ENCODE measurements at places on chromosomes 3 and 15.
A peak's percentile ranks its signal among the peaks of the same experiment; 100 is the strongest.

DNA sequence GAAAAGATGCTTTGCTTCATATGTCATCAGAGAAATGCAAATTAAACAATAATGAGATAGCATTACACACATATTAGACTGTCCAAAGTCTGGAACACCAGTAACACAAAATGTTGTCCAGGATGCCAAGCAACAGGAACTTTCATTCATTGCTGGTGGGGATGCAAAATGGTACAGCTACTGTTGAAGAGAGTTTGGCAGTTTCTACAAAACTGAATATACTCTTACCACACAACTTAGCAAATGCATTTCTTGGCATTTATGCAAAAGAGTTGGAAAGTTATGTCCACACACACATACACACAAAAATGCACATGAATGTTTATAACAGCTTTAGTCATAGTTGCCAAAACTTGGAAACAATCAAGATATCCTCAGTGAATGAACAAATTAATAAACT, 195.2 kb upstream of the MME start:
- DNase-seq: peak; percentile 31

DNA sequence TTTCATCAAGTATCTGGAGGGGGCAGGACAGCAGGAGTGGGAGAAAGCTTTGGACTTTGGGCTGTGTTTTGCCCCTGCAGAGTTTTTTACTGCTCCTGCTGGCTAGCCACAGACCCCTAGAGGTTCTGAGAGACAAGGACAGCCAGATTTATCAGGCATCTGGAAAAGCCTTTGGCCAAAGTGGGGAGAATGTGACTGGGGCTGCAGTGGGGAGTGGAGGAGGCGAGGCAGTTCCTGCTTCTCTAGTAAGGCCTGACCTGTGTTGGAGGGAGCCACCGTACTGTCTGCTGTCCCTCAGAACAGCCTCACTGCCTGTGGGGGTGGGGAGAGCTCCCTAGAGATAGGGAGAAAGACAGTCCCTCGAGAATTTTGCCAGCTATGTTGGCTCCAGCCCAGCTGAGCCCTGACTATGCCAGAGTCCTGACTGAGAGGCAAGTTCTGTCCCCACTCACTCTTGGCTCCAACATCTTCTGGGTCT, 2.2 kb downstream of the ALPK3 start:
- no peak for DNase-seq

- no peak for DNase-seq
Observed at GRCh38 chr3:185280572-185281365, 26.9 kb upstream of the EHHADH start.

DNA sequence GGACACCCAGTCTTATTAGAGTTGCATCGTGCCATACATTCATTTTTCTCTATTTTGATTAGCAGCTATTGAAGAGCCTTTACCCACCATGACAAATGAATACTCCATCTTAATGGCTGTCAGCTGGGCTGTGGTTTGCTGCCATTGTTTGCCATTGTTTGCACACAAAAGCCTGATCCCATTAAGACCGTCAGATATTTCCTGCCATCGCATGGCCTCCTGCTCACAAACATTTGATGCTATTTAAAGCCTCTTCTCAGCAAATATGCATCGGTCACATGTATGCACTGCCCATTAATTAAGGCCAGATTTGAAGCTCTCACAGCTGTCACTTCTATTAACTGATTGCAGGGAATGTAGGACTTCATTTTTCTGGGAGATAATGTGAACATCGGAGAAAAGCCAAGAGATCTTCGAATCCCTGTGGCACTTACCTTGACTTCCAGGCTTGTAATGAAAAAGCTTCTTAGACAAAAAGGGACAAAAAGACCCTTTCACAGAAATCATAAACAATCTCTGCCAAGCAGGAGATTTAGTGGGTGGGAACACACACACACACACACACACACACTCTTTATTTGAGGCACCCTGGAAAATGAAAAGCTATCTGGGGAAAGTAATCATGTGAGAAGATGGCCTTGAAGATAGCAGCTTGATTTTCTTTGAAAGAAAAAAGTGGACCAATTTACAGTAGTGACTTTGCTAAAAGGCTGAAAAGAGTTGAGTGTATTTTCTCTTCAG, 175.4 kb upstream of the NR2E3 start:
- no peak for DNase-seq

DNA sequence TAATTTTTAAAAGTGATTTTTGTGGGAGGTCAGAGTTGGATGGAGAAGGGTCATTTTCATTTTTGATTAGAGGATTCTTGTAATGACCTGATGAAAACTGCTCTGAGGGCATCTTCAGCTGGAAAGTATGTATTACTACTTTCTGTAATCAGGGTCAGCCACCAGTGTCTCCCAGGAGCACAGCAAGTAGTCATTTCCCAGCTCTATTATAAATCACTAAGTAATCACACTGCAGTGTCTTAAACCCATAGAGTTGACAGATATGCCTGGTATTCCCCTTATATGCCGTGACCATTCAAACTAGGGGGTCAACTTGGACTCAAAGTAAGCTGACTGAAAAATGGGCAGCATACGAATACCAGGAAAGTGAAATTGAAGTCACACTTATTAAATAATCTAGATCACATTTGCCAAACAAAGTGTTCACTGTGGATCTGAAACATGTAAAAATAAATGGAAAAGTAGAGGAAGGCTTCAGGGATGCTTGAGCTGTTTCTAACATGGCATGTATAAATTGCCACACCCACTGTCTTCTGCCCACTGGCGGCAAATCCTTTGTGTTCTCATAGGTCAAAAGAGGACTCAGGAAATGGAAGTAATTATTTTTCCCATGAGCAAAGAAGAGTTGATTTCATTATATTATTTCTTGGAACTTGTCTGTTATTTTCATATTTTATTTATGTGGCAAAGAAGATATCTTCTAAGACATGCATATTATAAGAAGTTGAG, 105.7 kb downstream of the MBNL1 start:
- no peak for DNase-seq

GRCh38 chr3:45026957-45027356, 854 bp downstream of the CLEC3B start:
- no peak for DNase-seq

DNA sequence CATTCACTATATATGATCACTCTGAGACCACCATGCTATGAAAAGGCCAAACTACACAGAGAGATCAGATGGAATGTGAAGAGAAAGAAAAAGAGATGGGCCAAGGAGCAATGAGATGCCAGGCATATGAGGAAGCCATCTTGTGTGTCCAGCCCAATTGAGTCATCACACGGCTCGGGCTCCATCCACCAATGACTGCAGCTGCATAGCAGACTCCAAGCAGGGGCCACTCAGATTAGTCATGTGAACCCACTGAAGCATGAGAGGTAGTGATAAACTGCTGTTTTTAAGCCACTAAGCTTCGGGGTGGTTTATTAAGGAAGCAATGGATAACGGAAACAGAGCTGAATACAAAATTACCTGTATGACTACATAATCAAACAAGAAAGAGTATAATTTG, 185.9 kb downstream of the SUCLG2 start:
- no peak for DNase-seq

- no peak for DNase-seq
Observed at GRCh38 chr3:179750720-179751328, 98.0 kb downstream of the USP13 start.

GRCh38 chr3:24628523-24629258, 134.0 kb upstream of the THRB start:
- peak; percentile 13 for DNase-seq

GRCh38 chr3:178001670-178002101, 534.5 kb upstream of the KCNMB2 start:
- no peak for DNase-seq

DNA sequence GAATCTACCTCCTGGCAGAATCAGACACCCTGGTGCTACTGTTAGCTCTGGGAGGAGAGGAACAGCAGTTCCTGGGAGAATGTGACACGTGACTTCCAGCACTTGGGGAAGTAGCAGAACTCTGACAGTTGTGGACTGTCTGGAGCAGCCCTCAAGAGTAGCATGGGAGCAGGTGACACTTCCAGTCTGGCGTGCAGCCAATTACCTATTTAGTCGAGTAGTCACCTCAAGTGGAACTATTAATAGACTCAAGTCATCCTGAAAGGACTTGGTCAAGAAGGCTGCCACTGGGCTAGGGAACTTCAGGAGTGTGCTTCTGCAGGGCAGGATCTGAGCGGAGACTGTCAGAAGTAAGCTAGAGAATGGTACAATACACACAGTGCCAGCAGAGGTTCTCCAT, 62.3 kb downstream of the MTHFS start:
- no peak for DNase-seq

GRCh38 chr3:52144034-52144795, 10.0 kb downstream of the POC1A start:
- peak; percentile 54 for DNase-seq

DNA sequence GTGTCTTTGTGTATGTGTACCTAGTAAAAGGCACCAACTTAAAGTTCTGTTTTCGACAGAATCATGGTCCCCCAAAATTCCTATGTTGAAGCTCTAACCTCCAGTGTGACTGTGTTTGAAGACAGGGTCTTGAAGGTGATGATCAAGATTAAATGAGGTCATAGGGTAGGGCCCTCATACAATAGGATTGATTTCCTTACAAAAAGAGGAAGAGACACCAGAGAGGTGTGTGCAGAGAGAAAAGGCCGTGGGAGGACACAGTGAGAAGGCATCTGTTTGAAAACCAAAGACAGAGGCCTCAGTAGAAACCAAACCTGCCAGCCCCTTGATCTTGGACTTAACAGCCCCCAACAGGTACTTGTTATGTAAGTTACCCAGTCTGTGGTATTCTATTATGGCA, 52.0 kb upstream of the CORO2B start:
- no peak for DNase-seq

DNA sequence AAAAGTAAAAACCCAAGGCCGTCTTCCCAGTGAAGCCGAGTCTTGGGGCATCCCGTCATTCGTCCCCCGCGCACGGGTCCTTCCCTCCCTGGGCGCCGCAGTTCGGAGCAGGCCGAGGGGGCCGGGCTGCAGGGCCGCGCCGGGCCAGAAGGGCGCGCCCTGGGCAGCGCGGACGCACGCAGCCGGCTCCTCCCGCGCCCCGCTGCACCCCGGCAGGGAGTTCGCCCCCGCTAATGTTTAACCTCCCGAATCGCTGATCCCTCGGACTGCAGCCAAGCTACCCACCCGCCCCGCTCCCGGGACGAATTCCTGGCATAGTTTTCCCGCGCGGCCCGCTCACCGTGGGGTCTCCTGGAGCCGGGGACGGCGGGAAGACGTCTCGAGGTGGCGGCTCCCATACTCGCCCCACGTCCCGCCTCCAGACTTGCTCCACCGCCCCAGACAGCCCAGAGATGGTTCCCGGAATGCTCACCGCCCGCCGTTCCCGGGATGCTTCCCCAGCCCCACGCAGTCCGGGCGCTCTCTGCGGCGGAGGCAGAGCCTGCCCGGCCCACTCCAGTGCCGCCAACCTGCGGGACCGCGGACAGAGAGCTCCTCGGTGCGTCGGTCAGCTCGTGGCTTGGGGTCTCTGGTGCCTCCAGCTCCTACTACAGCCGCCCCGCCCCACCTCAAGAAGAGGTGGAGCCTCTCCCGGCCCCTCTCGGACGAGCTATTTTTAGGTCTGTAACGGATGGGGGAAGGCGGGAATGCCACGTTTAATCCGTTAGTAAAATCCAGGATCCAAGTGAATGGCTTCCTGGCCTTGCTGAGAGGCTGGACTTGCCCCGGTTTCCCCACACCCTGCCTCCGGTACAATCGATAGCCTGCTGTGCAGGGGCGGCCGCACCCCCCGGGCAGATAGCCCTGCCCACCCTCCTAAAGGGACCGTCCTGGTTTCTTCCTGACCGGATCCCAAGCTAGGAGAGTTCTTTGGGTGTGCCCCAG, at the start of gene DZIP1L:
Gene DZIP1L (minus strand): TSS at position 621 of the 984 bp plus-strand sequence. CDS start 11,637 bp downstream, outside the sequence.
- DNase-seq: no peak

DNA sequence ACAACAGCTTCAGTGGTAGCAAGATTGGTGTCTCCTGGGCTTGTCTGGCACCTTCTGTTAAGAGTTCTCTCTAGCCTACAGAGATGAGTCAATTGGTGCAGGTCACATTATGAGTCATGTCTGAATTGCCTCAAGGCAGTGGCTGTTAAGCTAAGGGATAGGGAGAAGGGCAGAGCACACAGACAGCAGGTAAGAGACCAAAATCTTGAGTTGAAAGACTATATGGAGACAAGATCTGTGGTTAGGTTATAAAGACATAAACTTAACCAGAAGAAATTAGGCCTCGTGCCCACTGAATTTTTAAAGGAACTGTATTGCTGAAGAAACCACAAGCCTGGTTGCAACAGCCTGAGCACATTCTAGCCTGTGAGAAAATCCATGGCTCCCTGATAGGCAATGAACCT, 19.2 kb upstream of the KPNA1 start:
- DNase-seq: peak; percentile 61

GRCh38 chr15:37014137-37014536, 86.2 kb downstream of the MEIS2 start:
- no peak for DNase-seq

GRCh38 chr3:37670961-37671483, 190.7 kb upstream of the CTDSPL start:
- DNase-seq: no peak

DNA sequence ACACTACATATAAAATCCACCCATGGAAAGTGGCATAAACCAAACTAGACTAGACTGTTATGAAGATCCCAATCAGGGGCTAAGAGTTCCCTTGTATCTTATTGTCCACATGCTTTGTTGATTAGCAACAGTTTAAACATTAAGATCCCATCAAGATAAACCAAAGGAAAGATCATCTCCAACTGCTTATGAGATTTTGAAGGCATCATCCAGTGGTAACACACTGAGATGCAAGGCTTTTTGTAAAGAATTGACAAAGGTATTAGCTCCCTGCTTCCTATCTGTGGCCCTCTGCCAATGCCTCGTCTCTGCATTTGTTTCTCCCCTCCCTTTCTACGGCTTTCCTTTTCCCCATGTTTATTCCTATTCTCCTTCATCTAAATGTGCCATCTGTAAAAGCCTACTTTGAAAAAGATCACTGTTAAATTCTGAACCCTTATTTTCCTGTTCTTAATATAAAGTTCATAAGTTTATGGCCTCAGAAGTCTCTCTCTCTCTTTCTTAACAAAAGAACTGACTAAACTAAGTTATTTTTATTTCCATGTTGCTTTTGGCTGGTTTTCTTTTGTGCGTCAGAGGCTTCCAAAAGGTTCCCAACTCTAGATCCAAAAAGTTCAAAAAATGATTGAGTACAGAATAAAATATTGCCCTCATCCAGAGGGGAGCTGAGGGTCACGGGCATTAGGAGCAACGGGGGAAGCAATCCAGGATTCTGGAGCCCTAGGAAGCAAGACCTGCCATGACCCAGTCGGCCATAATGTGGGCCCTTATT, 5.5 kb downstream of the PLD1 start:
- DNase-seq: no peak

DNA sequence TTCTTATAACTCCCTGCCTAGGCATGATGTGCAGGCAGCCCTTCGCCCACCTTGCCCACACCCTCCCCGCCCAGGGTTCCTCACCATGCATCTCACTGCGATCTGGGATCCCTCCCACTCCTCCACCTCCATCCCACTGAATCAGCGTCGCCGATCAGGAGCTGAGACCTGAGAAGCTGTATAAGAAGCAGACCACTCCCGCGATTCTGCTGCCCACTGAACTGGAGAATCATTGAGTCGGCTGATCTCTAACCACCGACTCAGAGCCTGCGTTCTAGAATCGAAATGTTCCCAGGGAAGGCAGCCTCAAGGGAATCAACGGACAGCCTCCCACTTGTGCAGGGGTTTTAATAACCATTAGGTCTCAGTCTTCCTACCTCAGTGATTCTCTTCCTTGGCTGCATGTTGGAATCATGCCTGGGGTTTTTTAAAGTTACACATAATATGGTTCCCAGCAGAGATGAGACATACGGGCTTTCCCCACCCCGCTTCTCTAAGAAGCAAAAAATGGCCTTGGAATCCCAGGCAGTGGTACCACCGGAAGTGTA, 60.2 kb downstream of the TMEM44 start:
- no peak for DNase-seq

GRCh38 chr3:52439426-52440248, 5.3 kb downstream of the SEMA3G start:
- DNase-seq: no peak
